Endothelial cell of umbilical vein (primary cell): ENCODE measurements at places on chromosomes 4 and X. TPM values are rescaled to one million over a fixed set of nuclear protein-coding genes. Genes with fewer than 3 reads are reported as not detected.

Gene NAT8L
- total RNA-seq, result 0.11 and 0.12 TPM in 2 replicates

Gene AMBN
- not detected in 2 replicates for total RNA-seq

Gene WDFY3
- total RNA-seq, result 89.7 and 113 TPM in 2 replicates

Gene TAF7L
- total RNA-seq, result 1.1 and 1.8 TPM in 2 replicates

Gene EGF
- not detected in 2 replicates for total RNA-seq

DNA sequence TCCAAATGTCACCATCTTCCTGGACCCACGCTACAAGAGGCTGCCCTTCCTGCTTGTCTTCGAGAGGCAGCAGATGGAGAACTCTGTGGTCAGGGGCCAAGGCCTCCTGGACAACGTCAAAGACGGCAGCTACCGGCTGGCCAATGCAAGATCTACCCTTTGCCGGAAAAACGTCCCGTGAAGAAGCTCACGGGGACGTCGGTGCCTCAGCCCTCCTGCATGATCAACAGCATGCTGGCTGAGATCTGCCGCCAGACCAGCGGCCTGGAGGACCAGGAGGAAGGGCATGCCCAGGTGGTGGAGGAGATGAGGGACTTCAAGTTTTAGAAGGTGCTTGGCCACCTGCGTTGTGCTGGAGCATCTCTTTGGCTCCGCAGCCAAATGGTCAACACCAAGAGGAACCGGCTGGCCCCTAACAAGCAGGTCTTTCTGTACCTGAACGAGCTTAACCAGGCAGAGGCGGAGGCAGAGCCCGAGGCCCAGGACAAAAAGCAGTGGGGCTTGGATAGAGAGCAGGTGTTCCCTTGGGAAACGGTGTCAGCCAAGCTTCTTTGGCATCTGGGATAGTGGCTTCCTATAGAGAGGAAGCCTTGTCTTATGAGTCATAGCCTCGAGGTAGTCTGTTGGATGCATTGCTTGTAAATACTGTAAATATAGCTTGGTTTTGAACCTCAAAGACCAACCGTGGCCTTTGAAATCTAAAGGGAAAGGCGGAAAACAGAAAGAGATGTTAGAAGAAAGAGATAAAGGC is 94.8 kb upstream of the ELOVL6 start:
- no peak for DNase-seq

DNA sequence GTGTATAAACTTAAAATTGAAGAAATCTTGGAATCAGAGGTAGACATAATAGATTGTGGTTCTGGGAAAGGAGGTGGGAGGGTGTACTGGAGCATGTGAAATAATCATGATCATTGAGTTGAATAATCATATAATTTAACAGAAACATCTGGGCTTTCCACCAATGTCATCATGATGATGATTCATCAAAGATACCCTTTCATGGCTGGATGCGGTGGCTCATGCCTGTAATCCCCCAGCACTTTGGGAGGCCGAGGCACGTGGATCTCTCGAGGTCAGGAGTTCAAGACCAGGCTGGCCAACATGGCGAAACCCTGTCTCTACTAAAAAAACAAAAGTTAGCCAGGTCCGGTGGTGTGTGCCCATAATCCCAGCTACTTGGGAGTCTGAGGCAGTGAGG is 6.7 kb upstream of the RUFY3 start:
- DNase-seq, result no peak

- DNase-seq, result no peak
These were observed 856.2 kb downstream of the STIM2 start for GRCh38 chr4:27716693-27717430.

GRCh38 chr4:95044324-95044837 is 286.6 kb downstream of the BMPR1B start:
- DNase-seq, result no peak

DNA sequence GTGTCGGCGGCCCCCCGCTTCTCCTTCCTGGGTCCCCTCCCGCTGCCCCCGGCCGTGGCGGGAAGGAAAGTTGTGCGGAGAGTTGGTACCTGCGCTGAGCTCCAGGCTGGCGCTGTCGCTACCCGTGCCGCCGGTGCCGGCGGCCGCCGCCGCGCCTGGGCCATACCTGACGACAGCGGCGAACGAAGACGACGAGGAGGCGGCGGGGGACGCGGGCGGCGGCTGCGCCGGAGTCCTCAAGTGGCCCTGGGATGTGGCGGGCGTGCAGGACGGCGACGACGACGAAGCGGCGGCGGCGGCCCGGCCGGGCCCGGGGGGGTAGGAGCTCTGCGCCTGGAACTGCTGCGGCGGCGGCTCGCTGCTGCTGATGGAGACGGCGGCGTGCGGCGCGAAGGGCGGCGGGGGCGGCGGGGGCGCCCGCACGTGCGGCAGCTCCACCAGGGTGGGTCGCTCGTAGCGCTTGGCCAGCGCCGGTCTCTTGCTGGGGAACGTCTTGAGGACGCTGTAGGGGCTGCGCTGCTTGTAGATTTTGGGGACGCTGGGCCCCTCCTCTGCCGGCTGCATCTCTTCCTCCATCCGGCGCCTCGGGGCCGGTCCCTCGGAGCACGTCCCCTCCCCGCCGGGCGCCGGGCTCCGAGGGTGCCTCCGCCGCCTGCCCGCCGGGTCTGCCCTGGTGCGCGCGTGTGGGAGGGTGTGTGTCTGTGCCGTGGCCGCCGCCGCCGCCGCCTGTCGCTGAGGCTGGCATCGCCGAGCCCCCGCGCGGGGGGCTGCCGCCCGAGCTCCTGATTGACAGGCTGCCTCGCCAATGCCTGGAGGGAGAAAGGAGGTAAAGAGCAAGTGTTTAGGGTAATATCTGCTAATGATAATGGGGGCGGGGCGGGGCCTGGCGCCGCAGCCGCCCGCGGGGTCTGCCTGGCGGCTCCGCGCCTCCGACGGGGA is 618 bp downstream of the BEND4 start:
- peak; percentile 6 for DNase-seq

GRCh38 chr4:119032921-119033685 is 102.5 kb upstream of the MYOZ2 start:
- DNase-seq, result no peak

- DNase-seq, result no peak
These were observed 810.3 kb downstream of the IL1RAPL1 start for GRCh38 chrX:29397506-29397905.

GRCh38 chrX:113726898-113727297 is 857.0 kb upstream of the HTR2C start:
- DNase-seq, result no peak

- no peak for DNase-seq
These were observed 64.6 kb upstream of the SH3RF1 start for GRCh38 chr4:169335331-169335730.

- DNase-seq, result no peak
These were observed 113.7 kb downstream of the SOWAHB start for GRCh38 chr4:76784237-76784636.

DNA sequence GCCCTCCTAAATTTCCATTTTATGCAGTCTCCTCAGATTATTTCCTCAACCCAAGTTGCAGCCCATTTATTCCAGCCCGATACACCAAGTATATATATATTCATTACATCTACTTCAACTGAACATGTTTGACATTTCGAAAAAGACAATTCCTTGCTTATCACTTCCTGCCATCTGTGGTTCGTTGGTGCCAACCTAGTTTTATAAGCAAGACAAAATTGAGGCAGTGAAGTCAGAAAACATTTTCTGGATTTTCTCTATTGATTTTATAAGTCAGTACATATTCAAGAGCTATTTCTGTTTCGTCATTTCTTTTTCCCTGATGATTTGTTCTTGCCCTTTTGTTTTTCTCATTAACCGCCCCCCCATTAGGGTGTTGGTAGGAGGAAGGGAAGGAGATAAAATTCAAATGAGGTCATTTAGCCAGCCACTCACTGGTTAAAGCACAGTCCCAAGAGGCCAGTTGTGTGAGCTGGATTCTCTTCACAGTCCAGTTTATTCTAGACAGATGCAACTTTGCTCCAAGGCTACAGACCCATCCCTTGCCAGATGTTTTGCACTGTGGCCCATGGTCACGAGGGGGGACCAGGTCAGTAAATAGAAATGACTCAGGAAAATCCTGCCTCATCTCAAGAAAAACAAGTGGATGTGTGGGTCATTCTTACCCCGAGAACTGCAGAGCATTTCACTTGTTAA is 20.3 kb upstream of the VEGFD start:
- peak; percentile 51 for DNase-seq

DNA sequence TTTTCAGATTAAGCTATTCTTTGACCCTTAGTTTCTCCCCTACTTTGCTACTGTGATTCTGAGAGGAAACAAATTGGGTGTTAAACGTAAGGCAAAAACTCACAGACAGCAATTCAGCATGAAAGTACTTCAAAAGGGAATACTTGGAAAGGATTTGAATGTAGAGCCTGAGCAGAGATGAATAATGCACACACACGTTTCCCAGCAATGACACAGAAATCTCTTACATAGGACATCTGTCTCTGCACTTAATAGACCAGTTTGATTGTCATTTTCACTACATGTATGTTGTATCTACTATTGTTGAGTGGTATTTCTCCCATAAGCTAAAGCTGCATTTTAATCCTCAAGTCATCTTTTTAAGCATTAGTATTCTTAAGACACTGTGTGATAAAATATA is 166.1 kb upstream of the TEX13C start:
- no peak for DNase-seq

GRCh38 chr4:166169111-166169510 is 296.1 kb downstream of the TLL1 start:
- no peak for DNase-seq
